Effector CD8-positive, alpha-beta T cell (primary cell): ENCODE measurements at places on chromosomes 6 and 20.
A peak's percentile ranks its signal among the peaks of the same experiment; 100 is the strongest.

DNA sequence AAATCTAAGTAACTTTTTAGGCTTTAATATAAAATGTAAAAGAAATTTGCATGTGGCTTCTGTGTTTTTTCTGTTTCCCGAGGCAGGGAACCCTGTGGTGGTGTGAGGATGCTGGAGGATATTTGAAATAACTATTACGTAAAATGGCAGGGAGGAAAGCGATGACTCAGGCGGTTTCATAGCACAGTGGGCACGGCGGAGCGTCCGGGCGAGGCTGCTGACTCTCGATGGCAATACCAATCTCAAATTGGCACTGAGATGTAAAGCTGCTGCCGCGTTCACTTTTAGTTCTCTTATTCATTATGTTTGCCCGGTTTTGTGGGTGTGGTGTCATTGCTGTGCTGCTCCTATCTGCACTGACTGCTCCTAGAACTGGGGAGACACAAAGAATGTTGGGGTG is 254.3 kb downstream of the THBS2 start:
- no peak for DNase-seq

- DNase-seq, result no peak
Measured at GRCh38 chr6:167589615-167589940, 237.1 kb upstream of the AFDN start.

GRCh38 chr6:110661414-110661813 is 153.9 kb downstream of the CDK19 start:
- DNase-seq, result no peak

DNA sequence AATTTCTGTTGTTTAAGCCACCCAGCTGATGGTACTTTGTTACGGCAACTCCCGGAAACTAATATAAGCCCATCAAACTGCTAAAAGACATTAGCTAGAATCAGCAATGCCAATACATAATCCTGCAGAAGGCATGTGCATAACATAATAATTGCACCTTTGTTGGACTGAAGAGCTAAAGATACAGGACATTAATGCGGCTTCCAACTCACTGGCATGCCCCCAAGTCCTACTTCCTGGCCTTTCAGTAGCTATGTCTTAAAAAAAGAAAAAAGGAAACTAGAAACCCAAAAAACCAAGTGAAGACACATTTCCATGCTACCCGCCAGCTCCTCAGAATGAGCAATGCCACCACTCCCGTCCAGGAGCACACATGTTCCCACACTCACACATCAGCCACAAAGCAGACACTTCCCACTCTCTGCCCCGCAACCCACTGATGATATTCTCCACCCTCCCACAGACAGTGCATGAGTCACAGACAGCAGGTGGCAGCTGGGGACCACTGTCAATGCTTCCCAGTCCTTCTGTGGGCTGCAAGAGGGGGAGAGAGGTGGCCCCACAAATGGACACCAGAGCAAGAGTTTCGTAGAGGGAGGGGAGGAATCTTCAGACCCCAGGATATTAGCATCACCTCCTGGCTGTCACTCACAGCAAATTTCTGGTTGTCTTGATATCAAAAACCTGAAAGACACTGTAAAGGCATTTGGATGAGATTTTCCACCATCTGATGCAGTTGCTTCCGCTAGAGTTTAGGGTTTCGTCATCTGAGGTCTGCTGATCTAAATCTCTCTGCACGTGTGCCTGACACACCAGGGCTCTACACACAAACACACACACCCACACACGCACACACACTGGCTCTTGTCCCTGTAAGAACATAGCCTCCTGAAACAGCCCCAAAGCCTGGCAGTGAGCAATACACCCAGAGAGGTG is 32.8 kb downstream of the GFOD1 start:
- peak; percentile 26 for DNase-seq

DNA sequence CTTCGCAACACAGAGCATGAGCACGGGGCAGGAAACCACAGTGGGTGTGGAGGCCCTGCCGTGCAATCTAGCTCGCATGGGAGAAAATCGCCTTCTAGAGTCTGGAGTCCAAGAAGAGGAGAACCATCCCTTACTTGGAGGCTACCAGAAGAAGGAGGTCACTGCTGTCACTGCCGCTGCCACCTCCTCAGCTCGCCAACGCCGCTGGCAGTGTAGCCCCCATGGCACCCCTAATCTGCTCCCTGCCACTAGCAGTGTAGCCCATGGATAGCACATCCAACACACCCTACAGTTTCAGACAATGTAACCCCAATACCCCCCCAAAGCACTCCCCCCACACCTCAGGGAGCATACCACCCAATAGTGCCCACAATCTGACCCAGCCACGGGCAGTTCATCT is 438.0 kb upstream of the ZNF337 start:
- no peak for DNase-seq

DNA sequence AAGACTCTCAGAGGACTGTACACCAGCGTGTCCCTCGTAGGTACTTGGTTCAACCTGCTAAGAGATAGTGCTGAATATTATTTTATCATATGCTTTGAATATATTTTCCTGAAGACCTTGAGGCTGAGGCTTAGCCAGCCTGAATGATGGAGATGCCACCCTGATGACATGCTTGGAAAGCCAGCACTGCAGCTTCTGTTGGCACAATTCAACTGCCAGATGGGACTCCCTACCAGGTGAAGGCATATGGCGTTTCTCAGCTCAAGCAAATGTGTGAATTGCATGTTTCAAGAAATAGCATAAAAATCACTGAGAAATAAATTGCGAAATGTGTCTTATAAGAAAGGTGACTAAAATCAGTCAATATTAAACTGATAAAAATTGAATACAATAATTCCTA is 228.1 kb upstream of the CST7 start:
- no peak for DNase-seq

DNA sequence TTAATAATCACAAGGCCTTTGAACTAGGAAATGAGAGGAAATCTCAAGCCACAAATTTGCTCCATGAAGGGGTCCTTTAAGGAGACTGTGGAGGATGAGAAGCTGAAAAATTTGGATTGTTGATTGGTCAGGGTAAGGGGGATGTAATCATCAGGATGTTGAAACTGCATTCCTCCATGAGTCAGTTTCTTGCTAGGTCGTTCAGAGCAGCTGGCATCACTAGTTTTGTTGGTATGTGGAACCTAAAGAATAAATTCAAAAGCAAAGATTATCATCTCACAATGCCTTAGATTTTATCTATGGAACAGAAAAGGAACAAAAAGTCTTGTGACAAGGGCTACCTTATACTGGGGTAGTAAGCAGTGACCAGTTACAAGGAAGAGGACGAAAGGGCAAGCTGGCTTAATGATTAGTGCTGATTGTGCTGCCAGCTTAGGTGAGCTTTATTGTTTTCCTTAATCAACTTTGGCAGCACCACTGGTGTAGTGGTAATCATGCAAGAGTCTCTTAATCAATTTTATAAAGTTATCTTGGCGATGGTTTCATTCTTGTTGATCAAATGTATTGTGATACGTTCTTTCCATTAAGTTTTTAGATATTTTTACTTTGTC is 36.6 kb downstream of the CRISP2 start:
- no peak for DNase-seq

DNA sequence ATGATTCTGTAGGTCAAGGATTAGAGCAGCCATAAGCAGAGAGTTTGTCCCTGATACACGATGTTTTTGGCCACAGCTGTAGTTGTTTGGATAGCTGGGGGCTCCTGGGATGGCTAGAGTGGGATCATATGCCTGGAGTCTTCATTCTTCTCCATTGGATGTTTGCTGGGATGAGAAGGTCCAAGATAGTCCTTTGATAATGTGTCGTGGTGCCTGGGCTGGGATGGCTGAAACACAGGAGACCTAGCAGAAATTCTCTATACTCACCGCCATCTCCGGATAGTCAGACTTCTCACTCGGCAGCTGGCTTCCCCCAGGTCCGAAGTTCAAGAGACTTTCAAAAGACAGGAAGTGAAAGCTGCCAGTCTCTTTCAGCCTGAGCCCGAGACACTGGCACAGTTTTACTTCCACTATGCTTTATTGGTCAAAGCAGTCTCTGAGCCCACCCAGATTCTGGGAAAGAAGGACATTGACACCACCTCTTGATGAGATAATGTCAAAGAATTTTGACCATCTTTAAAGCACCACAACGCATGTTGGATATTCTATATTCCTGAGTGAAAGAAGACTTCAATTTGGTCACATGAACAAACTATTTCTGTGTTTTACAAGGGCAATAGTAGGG is 16.0 kb downstream of the MARCKS start:
- no peak for DNase-seq

- no peak for DNase-seq
Measured at GRCh38 chr6:170385506-170385905, 78.9 kb downstream of the FAM120B start.

DNA sequence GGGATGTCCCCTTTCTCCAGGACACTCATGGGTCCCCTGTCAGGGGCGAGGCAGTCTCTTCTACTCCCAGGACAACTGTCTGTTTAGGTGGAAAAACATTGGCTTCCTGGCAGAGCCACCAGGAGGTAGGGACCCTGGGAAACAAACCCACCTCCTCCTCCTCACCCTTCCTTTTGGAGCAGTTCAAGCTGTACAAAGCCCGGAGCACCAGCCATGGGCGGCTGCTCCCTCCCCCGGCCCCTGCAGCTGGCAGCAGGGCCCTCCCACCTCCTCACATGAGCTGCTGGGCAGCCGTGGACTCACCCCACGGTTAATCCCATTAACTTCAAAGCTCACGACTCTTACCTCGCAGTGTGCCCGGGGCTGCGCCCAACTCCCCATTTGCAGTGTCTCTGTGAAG is 48.6 kb downstream of the CDH4 start:
- DNase-seq, result no peak

DNA sequence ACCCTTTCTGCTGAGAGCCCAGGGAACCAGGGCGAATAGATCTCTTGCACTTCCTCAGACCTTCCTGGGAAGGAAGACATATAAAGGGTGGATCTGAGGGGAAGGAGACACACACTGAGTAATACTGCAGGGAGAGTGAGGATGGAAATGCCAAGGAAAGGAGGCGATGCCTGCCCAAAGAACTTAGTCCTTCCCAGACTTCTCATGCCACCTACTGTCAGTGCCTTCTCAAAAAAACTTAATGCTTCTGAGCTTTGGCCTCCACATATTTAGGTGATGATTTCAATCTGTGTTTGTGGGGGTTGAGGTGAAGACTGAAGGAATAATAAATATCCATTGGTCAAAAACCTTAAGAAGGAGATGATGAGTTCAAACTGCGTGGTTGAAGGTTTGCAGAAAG is 9.7 kb downstream of the BTN3A1 start:
- no peak for DNase-seq

- DNase-seq, result no peak
Measured at GRCh38 chr20:19885939-19886660, 128.0 kb downstream of the RIN2 start.

DNA sequence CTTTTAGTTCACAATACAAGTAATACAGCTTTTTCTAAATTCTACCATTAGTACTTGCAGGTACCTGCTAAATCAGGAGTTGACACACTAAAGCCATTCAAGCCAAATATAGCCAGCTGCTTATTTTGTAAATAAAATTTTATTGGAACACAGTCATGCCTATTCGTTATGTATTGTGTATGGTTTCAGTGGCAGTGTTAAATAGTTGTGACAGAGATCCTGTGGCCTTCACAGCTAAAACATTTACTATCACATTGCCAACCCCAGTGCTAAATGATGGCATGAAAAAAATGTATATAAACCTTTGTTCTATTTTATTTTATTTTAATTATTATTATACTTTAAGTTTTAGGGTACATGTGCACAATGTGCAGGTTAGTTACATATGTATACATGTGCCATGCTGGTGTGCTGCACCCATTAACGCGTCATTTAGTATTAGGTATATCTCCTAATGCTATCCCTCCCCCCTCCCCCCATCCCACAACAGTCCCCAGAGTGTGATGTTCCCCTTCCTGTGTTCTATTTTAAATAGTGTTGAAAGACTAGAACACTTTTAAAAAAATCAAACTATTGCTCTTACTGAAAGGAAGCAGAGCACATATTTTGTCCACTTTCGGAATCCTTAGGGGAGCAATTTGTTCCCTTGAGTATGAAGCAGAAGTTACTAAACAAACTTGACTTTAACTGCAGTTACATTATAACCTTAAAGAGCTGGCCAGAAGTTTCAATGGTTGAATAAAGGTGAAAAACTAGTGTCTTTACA is 115.7 kb downstream of the PRIM2 start:
- DNase-seq, result no peak
